ENCODE measurements at places on chromosomes 16 and 17.

GRCh38 chr17:28665994-28666393 lies 4.0 kb downstream of the SUPT6H start:
- no peak for DNase-seq

DNA sequence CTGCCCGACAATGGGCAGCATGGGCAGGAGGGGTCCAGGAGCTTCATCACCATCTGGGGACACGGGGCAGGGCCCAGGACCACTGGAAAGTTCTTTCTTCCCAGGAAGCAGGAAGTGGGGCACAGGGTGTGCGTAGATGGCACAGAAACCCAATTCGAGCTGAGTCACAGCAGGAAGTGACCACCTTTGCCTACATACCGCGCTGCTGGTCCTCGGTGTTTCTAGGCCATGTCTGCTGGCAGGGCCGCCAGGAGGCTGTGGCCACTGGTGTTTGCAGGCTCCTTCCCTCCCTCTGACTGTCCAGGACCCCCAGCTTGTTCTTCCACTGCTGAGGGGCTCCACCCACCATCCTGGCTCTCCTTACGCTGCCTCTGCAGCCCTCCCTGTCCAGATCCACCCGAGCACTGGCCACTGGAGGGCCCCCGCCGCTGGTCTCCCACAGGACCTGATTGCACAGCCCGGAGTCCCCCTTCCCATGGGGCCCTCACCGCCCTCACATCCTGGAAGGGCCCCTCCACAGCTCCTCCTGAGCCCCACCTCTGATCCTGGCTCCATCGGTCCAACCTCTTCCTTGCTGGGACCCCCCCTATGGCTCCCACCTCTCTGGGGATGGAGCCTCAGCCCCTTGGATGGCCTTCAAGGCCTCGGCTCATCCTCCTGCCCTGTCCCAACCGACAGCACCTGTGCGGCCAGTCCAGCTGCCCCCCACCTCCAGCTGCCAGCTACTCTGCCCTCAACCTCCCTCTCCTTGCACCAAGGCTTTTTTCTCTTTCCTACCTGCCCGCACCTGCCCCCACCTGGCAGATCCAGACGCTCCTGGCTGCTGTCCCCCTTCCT lies 14.5 kb upstream of the RASD1 start:
- no peak for DNase-seq

DNA sequence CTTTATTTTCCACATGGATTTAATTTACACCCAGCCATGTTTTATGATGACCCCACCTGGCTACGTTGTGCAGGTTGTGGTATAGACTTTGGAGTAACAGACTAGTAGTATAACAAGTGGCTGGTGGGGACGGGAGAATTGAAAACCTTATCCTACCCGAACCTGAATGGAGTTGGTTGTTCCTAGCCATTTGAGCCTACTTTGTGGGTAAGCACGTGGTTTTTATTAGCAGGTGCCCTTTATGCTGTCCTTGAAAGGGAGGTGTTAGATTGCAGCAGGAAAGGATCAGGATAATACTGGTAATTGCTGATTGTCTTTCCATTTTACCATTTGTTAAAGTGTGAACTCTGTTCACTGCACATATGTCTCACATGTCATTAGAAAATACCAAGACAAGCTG lies 31.9 kb upstream of the PHAF1 start:
- no peak for DNase-seq

DNA sequence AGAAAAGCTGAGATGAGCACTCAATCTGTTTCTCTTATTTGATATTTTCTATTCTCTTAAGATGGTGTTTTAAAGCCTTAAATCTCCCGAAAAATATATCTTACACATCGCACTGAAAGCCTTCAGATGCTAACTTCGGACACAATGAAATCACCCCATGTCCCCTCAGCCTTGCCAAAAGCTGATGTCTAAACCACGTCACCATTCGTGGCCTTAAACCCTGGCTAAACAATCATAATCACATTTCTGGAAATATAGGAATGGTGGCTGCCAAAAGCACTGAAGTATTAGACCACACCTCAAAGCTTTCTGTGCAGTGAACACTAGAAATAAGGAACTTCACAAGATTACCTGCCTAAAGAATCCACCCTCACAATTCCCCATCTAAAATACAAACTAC lies 402.7 kb downstream of the SOX9 start:
- no peak for DNase-seq

- DNase-seq: no peak
These were observed 2.6 kb downstream of the MYL11 start for GRCh38 chr16:30377050-30377811.

- DNase-seq: no peak
These were observed at the start of gene ANKFN1 for GRCh38 chr17:56152874-56153602. Gene ANKFN1, plus strand, starts transcription at chr17:56153475. Its CDS starts 59,193 bp downstream, at chr17:56212668.

- DNase-seq: no peak
These were observed 211.3 kb downstream of the CA10 start for GRCh38 chr17:51947160-51947735.

DNA sequence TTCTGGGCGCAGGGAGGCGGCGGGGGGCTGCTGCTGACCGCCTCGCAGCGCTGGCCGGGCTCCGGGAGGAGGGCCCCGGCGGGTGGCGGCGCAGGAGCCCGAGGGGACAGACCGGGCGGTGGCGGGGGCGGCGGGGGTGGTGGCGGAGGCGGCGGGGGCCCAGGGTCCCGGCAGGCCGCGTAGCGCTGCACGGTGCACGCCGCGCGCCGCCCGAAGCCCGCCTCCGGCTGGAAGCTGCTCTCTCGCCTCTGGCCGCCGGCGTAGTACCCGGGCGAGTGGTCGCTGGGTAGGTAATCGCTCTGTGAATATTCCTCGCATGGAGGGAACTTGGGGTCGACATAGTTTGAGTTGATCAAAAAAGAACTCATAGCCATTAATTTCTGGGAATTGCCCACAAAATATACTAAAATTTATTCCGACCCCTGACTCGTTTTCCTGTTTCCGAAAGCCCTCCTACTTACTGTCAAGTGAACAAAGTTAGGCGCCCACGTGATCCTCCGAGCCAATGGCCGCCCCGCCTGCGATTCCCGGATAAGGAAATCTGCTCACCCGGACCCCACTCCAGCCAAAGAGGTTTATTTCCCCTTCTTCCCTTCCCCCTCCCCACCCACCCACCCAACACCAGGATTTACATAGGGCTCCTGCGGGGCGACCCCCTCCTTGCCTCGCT lies at the start of gene HOXB4:
Gene HOXB4 (minus strand): TSS at position 405 of the 670 bp plus-strand sequence. CDS start 31 bp downstream, at position 374.
- DNase-seq: peak; percentile 82

DNA sequence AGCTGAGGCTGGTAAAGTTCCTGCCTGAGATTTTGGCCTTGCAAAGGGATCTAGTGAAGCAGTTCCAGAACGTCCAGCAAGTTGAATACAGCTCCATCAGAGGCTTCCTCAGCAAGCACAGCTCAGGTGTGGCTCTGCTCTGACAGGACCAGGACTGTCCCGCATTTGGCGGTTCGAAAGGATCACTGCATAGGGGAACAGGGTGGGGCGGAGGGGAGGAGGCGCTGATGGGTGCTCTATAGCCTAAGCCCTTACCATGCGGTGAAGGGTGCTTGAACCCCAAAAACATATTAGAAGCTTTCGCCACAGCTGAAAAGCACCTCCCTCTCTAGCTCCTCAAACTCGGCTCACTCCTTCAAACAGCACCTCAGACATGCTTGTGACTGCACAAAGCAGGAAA lies 29.9 kb upstream of the ENDOV start:
- no peak for DNase-seq

DNA sequence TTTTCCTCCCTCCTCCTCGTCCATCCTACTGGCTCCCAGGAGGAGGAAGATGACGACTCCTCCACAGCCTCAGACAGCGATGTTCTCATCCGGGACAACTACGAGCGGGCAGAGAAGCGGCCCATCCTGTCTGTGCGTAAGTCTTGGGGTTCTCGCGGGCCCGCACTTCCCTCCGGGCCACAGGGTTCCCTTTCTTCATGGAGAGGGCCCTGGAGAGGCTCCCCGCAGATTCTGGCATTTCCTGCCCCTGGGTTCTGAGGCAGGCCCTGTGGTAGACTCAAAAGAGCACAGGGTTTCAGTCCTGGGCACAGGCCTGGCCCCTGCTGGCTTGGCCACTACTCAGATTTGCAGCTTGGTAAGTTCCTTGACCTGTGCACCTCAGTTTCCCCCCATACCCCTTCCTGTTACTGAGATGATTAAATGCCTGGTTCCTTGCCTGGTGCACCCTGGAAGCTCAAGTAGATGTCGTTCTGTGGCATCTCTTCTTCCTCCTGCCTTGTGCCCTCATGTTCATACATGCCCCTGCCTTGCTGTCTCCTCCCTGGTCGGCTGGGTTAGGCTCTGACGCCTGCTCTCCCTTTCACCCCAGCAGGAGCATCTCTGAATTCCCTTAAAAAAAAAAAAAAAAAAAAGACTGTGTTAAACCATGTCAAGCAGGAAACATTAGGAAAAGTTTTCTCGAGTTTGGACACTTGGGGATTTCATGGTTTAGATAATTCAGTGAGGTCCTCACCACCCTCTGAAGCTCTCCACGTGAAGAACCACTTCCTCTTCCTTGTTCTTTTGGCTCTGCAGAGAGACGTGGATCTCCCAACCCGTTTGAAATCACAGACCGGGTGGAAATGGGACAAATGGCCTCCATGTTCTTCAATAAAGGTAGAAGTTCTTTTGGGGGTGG lies 14.3 kb upstream of the NAT9 start:
- no peak for DNase-seq

DNA sequence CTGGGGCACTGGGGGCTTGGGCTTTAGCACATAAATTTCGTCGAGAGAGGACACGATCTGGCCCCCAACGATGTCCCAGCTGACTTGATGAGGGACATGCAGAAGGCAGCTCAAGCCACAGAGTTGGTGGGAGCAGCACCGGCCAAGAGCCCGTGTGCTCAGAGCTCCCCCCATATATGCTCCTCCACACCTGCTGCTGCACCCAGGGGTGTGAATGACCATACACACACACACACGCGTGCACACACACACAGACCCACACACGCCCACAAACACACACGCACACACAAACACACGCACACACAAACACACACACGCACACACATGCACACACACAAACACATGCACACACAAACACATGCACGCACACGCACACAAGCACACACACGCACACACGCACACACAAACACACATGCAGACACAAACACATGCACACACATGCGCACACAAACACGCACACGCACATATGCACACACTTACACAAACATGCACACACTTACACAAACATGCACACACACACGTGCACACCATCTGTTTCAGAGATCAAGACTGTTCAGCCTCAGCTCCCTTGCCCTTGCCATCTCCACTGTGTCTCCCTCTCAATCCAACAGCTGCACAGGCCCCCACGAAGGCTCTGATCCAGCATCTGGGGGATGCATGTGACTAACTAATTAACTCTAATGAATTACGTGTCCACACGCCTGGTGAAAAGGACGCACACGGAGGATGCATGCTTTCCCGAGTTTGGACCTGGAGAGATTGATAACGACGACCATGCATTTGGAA lies 85.6 kb upstream of the TNRC6C start:
- DNase-seq: no peak

GRCh38 chr17:73591296-73592078 lies 52.8 kb downstream of the SDK2 start:
- DNase-seq: peak; percentile 63

DNA sequence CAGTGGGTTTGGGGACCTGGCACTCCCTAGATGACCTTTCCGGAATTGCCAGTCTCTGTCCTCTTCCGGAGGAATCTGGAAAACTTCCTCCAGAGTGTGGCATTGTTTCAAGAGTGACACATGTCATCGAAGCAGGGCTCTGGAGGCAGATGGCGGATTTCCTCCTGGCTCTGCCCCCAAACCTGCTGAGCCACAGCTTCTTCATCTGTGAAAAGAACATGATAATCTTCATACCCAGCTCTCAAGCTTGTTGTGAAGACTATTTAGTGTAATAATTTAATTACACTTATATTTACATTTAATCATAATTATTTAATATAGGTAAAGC lies 19.7 kb upstream of the TEX2 start:
- no peak for DNase-seq

DNA sequence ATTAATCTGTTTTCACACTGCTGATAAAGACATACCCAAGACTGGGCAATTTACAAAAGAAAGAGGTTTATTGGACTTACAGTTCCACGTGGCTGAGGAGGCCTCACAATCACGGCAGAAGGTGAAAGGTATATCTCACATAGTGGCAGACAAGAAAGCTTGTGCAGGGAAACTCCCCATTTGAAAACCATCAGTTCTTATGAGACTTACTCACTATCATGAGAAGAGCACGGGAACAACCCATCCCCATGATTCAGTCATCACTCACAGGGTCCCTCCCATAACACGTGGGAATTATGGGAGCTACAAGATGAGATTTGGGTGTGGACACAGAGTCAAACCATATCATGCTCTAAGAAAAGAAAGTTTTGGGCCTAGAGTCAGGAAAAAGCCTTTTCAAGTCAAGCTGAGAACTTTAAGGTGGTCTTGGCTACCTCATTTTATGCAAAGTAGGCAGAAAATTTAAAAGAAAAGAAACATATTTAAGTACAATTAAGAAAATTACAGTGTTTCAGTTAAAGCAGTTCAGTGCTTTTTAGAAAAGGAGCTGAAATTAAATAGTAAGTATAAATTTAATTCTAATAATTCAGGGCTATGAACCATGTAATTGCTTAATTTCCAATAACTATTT lies 24.9 kb upstream of the CRYM start:
- no peak for DNase-seq

- no peak for DNase-seq
These were observed 74.6 kb upstream of the SEC14L1 start for GRCh38 chr17:77066165-77066564.

- DNase-seq: no peak
These were observed 8.1 kb downstream of the ZZEF1 start for GRCh38 chr17:4134721-4135120.

GRCh38 chr17:58414596-58414997 lies 2.7 kb downstream of the RNF43 start:
- DNase-seq: no peak

DNA sequence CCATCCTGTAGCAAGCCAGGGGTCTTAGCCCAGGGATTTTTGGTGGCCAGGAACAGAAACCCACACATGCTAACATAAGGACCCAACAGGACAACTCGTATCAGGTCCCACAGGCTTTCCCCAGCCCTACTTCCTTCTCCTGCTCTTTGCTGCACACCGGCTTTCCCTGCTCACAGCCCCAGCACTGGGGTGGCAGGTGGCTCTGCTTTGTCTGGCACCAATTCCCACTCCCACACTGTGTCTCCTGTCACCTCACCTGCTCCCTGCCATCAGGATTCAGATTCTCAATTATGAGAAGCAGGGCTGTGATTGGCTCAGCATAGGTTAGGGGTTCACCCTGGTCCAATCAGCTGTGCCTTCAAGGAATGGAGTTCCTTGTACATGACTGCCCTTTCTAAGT lies 94.1 kb downstream of the TMEM132E start:
- DNase-seq: no peak

All from activated CD4-positive, alpha-beta T cell treated with anti-CD3 and anti-CD28 coated beads, Interleukin-10, Interleukin-2, amounts not matched to agents 100 ng/mL and 50 ng/mL, durations not matched to agents 16 hours and 8 hours (primary cell).